Mesenchymal stem cell (in vitro differentiated cells and primary cell): ENCODE measurements at places on chromosomes 5 and 9.

- no peak for DNase-seq
- H3K4me3 ChIP-seq: no peak overlapping the region
- H3K36me3 ChIP-seq: peaks cover 8% of the 10 kb centered on the region
- no peak overlapping the region for H3K27ac ChIP-seq
- peaks cover 25% of the 10 kb centered on the region for H3K4me1 ChIP-seq
Observed at GRCh38 chr5:154778534-154778933, 23.4 kb downstream of the LARP1 start.

- H3K36me3 ChIP-seq: no peaks in the 10 kb centered on the region
- no peak overlapping the region for H3K4me3 ChIP-seq
- no peak overlapping the region for H3K27ac ChIP-seq
- peaks cover 30% of the 10 kb centered on the region for H3K4me1 ChIP-seq
- peaks cover 93% of the 10 kb centered on the region for H3K27me3 ChIP-seq
Observed at GRCh38 chr5:170499621-170500020, 4.2 kb upstream of the KCNIP1 start.

DNA sequence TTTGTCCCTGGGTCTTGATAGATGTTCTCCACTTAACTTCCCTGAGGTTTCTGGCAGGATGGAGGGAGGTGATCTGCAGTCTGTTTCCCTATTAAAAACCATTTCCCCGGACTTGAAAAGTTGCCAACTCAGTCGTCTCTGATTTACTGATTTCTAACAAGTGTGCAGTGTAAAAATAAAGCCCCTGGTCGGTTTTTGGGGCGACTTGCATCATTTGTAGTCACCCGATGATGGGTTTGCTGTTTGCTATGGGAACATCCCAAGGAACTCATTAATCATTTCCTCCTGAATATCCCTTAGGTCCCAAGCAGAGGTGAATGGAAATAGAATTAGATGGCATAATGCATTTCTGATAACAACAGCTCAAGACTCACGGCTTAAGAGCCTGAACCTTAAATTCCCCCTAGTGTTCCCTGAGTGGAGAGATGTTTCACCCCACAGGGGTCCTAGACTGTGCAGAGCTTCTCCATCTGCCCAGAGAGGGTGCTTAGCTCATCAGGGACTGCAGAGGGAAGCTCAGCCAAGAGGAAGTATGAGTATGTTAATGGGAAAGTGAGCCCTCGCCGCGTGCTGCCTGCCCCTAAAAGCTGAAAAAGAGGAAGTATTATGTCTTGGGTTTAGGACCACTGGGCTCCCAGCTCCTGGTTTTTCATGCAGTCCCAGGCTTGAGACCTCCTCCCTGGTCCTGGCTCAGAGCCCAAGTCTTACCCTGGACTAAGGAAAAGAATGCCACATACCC, 115.1 kb upstream of the DAP start:
- peaks cover 3% of the 10 kb centered on the region for H3K4me1 ChIP-seq
- H3K27me3 ChIP-seq: no peaks in the 10 kb centered on the region
- H3K27ac ChIP-seq: no peak overlapping the region
- no peaks in the 10 kb centered on the region for H3K36me3 ChIP-seq
- DNase-seq: no peak
- no peak overlapping the region for H3K4me3 ChIP-seq

- no peak overlapping the region for H3K4me3 ChIP-seq
- no peaks in the 10 kb centered on the region for H3K4me1 ChIP-seq
- no peak for DNase-seq
- no peak overlapping the region for H3K27ac ChIP-seq
- H3K36me3 ChIP-seq: peaks cover 7% of the 10 kb centered on the region
Observed at GRCh38 chr9:37559855-37560592, 16.2 kb downstream of the FBXO10 start.

GRCh38 chr5:53035868-53036381, 46.8 kb downstream of the ITGA2 start:
- H3K4me1 ChIP-seq: peaks cover 5% of the 10 kb centered on the region
- H3K27ac ChIP-seq: no peak overlapping the region

DNA sequence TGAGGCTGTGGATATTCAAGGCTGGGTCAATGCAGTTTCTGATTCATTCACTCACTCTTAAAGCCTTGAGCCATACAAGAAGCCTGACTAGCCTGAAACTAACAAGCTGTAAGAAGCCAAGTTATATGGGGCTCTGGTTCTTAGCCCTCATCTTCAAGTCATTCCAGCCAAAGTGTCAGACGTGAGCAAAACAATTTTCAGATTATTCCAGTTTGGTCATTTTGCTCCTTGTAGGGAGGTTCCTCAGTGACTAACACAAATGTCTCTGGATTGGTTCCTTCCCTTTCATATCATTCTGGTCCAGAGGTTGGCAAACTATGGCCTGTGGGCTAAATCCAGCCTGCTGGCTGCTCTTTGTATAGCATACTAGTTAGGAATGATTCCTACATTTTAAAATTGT, 12.5 kb upstream of the SHOC1 start:
- H3K4me1 ChIP-seq: no peaks in the 10 kb centered on the region
- H3K27me3 ChIP-seq: no peaks in the 10 kb centered on the region
- H3K36me3 ChIP-seq: peaks cover 3% of the 10 kb centered on the region
- no peak overlapping the region for H3K27ac ChIP-seq
- no peak for DNase-seq

GRCh38 chr5:82403026-82403425, 124.9 kb upstream of the RPS23 start:
- no peaks in the 10 kb centered on the region for H3K4me1 ChIP-seq
- DNase-seq: no peak
- H3K36me3 ChIP-seq: no peaks in the 10 kb centered on the region
- H3K4me3 ChIP-seq: no peak overlapping the region

DNA sequence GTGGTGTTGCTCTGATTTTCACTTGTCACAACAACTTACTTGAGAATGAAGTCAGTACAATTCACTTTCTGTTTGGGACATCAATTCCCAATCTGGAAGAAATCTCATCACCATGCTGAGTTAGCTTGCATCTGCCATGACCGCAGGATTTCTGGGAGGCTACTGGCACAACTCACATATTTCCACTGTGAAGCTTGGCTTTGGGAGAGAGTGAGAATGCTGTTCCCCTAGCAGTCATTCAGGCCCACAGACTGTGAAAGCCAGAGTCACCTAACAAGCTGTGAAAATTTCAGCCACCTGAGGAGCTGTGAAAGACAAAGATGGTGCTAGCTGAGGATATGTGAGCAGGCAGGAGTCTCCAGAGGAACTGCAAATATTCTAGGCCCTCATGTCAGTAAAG, 365.2 kb upstream of the TUSC1 start:
- no peaks in the 10 kb centered on the region for H3K4me1 ChIP-seq
- DNase-seq: no peak
- H3K27me3 ChIP-seq: no peaks in the 10 kb centered on the region
- H3K4me3 ChIP-seq: no peak overlapping the region
- no peaks in the 10 kb centered on the region for H3K36me3 ChIP-seq

GRCh38 chr5:149580808-149581191, 498 bp upstream of the ARHGEF37 start:
- peaks cover 9% of the 10 kb centered on the region for H3K4me1 ChIP-seq
- H3K27me3 ChIP-seq: no peaks in the 10 kb centered on the region
- no peaks in the 10 kb centered on the region for H3K36me3 ChIP-seq
- no peak for DNase-seq
- peak overlapping the region; percentile 77 for H3K4me3 ChIP-seq

DNA sequence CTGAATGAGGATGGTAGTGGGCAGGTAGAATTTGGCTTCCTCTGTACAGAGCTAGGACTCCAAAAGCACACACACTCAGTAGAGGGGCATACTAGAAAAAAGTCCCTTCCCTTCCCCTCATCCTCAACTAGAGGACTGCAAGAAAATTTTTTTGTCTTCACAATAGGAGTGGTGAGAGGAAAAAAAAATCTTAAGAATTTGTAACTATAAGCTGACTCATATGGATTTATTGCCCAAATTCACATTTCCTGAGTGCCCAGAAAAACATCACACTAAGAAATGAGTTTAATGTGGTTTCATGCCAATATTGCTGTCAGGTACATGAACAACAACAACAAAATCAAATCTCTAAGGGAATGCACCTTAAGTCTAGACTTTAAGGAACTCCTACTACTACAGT, 43.7 kb downstream of the RANBP6 start:
- no peak overlapping the region for H3K4me3 ChIP-seq
- no peak for DNase-seq
- peaks cover 33% of the 10 kb centered on the region for H3K36me3 ChIP-seq
- no peaks in the 10 kb centered on the region for H3K27me3 ChIP-seq
- no peaks in the 10 kb centered on the region for H3K4me1 ChIP-seq
- H3K27ac ChIP-seq: no peak overlapping the region

- H3K27me3 ChIP-seq: no peaks in the 10 kb centered on the region
- peak; percentile 78 for DNase-seq
- H3K4me3 ChIP-seq: peak overlapping the region; percentile 40
- no peaks in the 10 kb centered on the region for H3K36me3 ChIP-seq
- peaks cover 12% of the 10 kb centered on the region for H3K4me1 ChIP-seq
Observed at GRCh38 chr5:135230251-135230925, 168.6 kb downstream of the MACROH2A1 start.

GRCh38 chr5:26579712-26580111, 458.7 kb downstream of the CDH9 start:
- H3K27me3 ChIP-seq: no peaks in the 10 kb centered on the region
- H3K4me3 ChIP-seq: no peak overlapping the region
- H3K4me1 ChIP-seq: no peaks in the 10 kb centered on the region
- no peaks in the 10 kb centered on the region for H3K36me3 ChIP-seq
- DNase-seq: no peak
- no peak overlapping the region for H3K27ac ChIP-seq

DNA sequence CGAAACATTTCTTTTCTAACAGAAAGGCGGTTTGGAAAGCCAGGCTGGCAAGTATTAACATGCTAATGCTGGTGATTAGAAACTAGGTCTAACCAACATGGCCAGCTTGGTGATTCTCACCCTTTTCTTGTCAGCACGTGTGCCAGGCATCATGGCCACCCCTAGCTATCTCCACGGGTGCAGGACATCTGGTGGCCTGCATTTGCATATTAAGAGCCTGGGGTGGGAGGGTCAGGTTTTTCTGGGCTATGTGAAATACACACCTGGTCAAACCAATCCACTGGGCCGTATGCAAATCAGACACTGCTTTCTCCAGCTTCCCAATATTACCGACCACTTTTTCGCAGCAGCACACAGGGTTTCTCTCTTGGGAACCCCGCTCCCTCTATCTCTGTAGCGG, 612.1 kb downstream of the PTPRD start:
- DNase-seq: no peak
- no peaks in the 10 kb centered on the region for H3K36me3 ChIP-seq
- H3K4me3 ChIP-seq: no peak overlapping the region
- no peak overlapping the region for H3K27ac ChIP-seq

DNA sequence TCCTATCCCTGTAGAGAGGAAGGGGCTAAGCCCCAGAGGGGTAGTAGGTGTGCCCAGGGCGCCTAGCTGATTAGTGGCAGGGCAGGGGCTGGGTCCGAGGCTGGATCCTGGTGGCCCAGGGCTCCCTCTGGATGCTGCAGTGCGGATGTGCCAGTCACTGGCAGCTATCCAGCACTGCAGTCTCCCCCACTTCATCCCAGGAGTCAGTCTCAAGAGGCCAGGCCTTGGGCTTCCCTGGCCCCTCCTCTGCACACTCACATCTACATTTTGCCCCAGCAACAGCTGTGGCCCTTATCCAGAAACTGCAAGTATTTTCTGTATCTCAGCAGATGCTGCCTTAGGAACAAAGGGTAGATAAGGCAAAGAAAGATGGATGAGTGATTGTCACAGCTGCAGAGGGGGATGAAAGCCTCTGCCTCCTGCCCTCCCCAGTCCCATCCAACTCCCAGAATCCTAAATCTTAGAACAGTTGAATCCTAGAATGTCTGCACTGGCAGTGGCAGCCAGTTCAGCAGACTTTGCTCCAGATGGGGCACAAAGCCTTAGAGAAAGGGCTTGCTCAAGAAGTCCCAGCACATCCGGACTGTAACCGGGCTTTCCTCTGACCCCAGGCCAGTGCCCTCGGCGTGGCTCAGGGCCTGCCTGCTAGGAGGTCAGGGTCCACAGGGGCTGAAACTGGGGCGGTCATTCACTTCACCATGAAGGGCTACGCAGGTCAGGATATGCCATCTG, 1.6 kb downstream of the ANXA6 start:
- peak overlapping the region; percentile 56 for H3K4me3 ChIP-seq
- peak; percentile 71 for DNase-seq
- peaks cover 29% of the 10 kb centered on the region for H3K4me1 ChIP-seq

DNA sequence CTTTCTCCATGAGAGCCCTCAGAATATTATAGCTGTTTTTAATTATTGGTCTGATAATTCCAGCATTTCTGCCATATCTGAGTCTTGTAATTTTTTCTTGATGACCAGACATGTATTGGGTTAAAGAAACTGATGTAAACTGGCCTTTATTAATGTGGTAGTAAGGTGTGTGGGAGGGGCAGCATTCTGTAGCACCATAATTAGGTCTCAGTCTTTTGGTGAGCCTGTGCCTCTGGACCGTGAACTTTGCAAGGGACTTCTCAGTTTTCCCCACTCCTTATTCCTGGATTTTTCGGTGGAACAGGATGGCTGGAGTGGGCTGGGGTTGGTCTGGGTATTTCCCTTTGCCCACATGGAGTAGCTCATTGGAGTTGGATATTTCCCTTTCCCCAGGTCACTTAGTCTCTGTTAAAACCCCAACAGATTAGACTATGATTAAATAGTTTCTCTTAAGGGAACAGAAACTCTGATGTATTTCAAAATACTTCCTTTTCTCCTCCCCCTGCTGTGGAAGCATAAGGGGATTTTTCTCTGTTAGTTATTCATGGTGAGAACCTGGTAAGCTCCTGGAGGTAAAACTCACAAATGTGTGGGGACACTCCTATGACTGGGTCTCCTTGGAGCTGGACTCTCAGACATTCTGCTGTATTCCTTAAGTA, 52.4 kb downstream of the FSD1L start:
- H3K36me3 ChIP-seq: no peaks in the 10 kb centered on the region
- H3K4me1 ChIP-seq: peaks cover 2% of the 10 kb centered on the region
- H3K27me3 ChIP-seq: no peaks in the 10 kb centered on the region
- peak; percentile 28 for DNase-seq
- H3K27ac ChIP-seq: peak overlapping the region; percentile 65
- no peak overlapping the region for H3K4me3 ChIP-seq

- no peaks in the 10 kb centered on the region for H3K27me3 ChIP-seq
- no peak overlapping the region for H3K4me3 ChIP-seq
Observed at GRCh38 chr5:56663523-56663922, 151.8 kb upstream of the MAP3K1 start.

DNA sequence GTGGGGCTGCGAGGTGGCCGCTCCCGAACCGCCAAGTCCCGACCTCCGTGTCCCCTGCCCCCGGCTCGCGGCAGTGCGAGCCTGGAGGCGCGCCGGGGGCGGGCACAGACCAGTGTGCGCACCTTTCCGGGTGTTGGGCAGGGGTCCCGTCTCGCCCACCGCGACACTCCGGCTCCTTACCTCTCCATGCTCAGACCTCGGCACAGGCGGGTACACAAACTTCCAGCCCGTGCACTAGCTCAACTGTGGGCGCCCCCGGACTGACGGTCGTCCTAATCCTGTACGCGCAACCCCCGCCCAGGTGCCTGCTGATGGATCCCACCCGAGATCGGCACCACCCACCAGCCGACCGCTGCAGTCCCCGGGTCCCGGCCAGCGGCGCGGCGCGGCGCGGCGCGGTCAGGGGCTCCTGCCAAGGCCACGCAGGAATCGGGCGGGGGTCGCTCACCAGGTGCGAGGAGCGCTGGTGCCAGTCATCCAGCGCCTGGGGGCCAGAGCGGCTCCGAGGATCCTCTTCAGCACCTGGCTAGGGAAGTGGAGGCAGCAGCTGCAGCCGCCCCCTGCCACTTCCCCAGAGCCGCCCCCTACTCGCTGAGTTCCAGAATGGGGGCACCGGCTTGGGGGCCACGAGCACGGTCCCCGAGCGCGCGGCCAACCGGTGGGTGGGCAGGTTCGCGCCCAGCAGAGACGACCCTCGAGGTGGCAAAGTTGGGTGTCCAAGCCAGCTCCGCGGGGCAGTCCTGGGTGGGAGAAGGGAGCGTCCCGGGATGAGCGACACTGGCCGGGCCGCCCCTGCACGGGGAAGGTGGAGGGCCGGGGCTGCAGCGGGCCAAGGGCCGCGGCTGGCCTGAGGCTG, 511 bp downstream of the SEMA5A start:
- H3K4me1 ChIP-seq: peaks cover 12% of the 10 kb centered on the region
- no peak overlapping the region for H3K27ac ChIP-seq
